ENCODE measurements at places on chromosomes 4 and X. TPM values are rescaled to one million over a fixed set of nuclear protein-coding genes. Genes with fewer than 3 reads are reported as not detected.

The CDK16 gene
- 66.1 TPM for total RNA-seq

The ADH1C gene
- 1.1 TPM for total RNA-seq

The SMR3B gene
- total RNA-seq = not detected

The ADH1B gene
- 4,233 TPM for total RNA-seq

The XAGE1A gene
- total RNA-seq = not detected

The FRMD7 gene
- total RNA-seq = not detected

The CXCL8 gene
- 2.1 TPM for total RNA-seq

The DMRTC1B gene
- total RNA-seq = not detected

The LDOC1 gene
- total RNA-seq = 8.8 TPM

The ZFP42 gene
- not detected for total RNA-seq

The GPR78 gene
- 0.79 TPM for total RNA-seq

The FAT4 gene
- total RNA-seq = 29.0 TPM

The GAGE1 gene
- total RNA-seq = not detected

The MAGEE2 gene
- total RNA-seq = not detected

The SLC10A6 gene
- total RNA-seq = not detected

The TAF7L gene
- total RNA-seq = 0.26 TPM

The HPGDS gene
- total RNA-seq = not detected

The IBSP gene
- not detected for total RNA-seq

The CPE gene
- 73.0 TPM for total RNA-seq

The KLHL2 gene
- total RNA-seq = 24.4 TPM

The BEX2 gene
- 0.79 TPM for total RNA-seq

The ASB9 gene
- 1.6 TPM for total RNA-seq

The TRIM61 gene
- 0.92 TPM for total RNA-seq

The PHOX2B gene
- not detected for total RNA-seq

The SHROOM4 gene
- 3.0 TPM for total RNA-seq

The SHROOM3 gene
- total RNA-seq = 7.0 TPM

The C4orf36 gene
- 0.31 TPM for total RNA-seq

The CT45A3 gene
- not detected for total RNA-seq

The PPARGC1A gene
- total RNA-seq = 1.5 TPM

The GLRB gene
- total RNA-seq = 6.2 TPM

The TACR3 gene
- total RNA-seq = not detected

The OTUD6A gene
- total RNA-seq = not detected

The CLDN24 gene
- not detected for total RNA-seq

The KLHL4 gene
- total RNA-seq = 1.6 TPM

The BDH2 gene
- total RNA-seq = 88.9 TPM

The SGMS2 gene
- total RNA-seq = 93.9 TPM

The STK32B gene
- 4.1 TPM for total RNA-seq

The USP26 gene
- not detected for total RNA-seq

The RNF212 gene
- 0.53 TPM for total RNA-seq

The TKTL1 gene
- not detected for total RNA-seq
